Renal pelvis (tissue), 12 donors: ENCODE measurements at places on chromosomes 12 and 14.

GRCh38 chr12:21476949-21477348 is 24.5 kb downstream of the RECQL start:
- DNase-seq = no peak

DNA sequence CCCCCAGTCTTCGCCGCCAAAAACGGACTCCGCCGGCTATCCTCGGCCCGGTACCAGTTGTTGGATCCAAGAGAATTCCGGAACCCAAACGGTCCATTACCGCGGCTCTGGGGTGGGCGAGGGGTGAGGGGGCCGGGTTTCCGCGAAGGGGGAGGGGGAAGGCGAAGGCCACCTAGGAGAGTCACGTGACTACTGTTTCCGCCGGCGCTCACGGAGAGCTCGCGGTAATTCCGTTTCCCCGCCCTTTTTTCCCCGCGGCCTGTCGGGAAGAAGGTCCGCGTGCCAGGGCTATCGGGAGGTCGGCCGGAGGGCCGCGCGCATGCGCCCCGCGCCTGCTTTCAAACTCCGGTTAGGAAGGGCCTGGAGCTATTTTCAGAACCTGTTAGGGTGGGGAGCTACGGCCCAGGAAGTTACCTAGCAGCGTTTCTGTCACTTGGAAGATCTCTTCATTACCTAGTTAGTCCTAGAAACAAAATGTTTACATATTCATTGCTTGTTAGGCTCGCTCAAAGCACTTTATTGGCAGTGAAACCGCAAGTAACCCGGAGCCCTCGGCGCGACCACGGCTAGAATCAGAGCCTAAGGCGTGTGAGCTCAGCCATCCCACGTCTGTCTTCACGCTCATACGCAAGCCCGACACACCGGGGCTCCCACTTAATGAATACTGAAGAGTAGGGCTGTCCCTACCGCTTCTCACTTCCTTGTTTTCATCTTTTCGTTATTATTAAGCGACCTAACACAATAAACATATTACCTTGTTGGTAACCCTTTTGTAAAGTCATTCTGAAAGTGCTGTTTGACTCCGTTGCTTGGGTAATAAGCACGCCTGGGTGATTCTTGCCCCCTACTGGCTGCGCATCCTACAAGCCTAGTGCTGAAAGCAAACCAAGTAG is 624 bp upstream of the SBNO1 start:
- DNase-seq = peak; percentile 99

DNA sequence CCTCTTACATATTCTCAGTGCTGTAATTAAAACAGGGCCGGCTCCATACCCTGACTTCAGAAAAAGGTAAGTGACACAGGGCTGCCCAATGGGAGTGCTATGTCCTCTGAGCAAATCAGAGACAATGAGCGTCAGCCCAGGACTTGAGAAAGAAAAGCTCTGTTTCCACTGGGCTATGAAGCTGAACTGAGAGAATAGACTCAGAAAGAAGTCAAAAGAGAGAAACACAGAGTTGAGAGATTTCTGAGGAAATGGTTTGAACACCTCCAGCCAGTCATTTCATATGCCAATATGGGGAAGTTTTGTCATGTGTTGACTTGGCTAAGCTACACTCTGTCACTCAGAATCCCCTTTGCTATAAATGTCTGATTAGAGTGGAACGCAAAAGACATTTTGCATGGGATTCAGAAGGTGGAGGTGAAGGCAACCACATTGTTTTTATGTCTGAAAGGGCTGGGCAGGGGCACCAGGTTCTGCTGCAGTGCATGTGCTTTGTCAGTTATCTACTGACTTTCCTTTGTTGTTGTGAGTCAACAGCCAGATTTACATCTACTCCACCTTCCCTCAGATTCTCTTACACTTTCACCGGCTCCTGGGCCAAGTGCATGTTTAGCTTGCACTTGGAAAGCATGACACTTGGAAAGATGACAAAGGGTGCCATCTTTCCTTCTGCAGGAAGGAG is 313.3 kb downstream of the DUSP6 start:
- DNase-seq = no peak

GRCh38 chr12:130675791-130676190 is 40.3 kb downstream of the RIMBP2 start:
- no peak for DNase-seq

GRCh38 chr12:46965137-46965536 is 114.3 kb upstream of the PCED1B start:
- DNase-seq = no peak

DNA sequence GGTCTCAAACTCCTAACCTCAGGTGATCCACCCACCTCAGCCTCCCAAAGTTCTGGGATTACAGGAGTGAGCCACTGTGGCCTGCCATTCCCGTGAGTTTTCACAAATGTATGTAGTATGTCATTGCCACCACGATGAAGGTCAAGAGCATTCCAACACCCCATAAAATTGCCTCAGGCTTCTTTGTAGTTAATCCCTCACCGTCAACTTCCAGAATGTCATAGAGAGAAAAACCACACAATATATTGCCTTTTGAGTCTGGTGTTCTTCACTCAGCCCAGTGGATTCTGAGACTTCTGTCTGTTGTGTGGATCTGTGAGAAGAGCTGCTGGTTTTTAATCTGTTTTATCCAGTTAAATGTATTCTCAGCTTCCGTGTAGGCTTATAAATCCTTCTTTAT is 12.6 kb upstream of the CFAP251 start:
- no peak for DNase-seq

DNA sequence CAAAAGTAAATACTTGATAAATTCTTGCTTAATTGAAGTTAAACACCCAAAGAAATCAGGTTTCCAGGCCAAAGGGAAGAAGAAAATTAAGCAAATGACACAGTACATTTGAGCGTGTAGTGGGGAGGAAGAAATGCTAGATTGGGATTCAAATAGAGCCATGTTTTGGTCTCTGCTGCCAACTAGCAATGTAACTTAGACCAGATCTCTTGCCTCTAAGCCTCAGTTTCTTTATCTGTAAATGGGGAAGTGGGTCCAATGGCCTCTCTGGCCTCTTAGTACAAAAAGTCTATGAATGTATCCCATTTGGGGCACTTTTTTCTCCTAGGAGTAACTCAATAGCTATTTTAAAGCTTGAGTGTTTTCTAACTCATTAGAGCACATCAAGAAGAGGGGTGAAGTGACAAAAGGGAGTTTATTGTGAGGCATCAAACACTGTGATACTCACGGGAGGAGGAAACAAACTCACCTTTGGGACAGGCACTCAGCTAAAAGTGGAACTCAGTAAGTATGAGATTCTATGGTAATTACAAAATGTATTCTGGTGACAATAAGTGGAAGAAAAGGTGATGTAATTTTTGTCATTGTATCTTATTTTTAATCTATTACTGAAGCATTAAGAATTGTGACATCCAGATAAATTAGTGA is 55.8 kb downstream of the DAD1 start:
- no peak for DNase-seq

- no peak for DNase-seq
These were observed 7.4 kb downstream of the CDKN1B start for GRCh38 chr12:12724421-12725085.

DNA sequence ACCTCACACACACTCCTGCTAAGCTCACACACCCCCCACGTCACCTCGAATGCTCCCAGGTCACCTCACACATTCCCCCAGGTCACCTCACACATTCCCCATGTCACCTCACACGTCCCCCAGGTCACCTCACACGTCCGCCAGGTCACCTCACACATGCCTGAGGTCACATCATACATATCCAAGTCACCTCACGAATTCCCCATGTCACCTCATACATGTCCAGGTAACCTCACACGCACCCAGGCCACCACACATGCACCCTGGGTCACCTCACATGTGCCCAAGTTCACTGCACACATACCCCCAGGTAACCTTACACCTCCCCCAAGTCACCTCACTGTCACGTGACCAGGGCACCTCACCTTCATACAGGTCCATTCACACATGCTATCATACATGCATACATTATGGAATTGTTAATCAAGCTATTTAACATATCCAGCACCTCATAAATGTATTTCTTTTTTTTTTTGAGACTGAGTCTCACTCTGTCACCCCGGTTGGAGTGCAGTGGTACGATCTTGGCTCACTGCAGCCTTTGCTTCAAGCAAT is 640.3 kb downstream of the TMEM121 start:
- no peak for DNase-seq
